H54 (cell line): ENCODE measurements at places on chromosomes 7 and 10.
A peak's percentile ranks its signal among the peaks of the same experiment; 100 is the strongest.

GRCh38 chr10:2202401-2202800, 465.1 kb upstream of the ADARB2 start:
- no peak for DNase-seq

GRCh38 chr7:51134013-51134441, 182.6 kb downstream of the COBL start:
- DNase-seq, result no peak

GRCh38 chr10:88651101-88651551, 13.1 kb upstream of the LIPF start:
- peak; percentile 30 for DNase-seq

- no peak for DNase-seq
Measured at GRCh38 chr10:123241391-123242141, 87.4 kb downstream of the BUB3 start.

- DNase-seq, result peak; percentile 23
Measured at GRCh38 chr10:5629303-5630111, 36.9 kb downstream of the ASB13 start.

- no peak for DNase-seq
Measured at GRCh38 chr7:148541891-148542504, 48.6 kb upstream of the C7orf33 start.

GRCh38 chr10:112202561-112203241, 19.1 kb upstream of the GPAM start:
- peak; percentile 47 for DNase-seq
